ENCODE measurements at places on chromosomes 7 and 10.
A peak's percentile ranks its signal among the peaks of the same experiment; 100 is the strongest.

DNA sequence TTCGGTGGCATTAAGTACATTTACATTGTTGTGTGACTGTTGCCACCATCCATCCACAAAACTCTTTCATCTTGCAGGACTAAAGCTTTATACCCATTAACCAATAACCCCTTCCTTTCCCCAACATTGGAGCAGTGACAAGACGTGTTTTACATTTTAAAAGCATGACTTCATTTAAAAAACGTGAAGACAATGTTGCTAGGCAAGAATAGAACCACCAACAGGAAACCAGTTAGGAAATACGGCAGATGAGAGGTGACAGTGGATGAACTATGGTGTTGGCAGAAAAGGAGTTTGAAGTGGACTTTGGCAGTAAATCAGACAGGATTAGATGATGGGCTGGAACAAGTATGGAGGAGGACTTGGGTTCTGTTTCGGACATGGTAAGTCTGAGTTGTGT is 17.0 kb downstream of the TMEM236 start:
- no peak for DNase-seq

GRCh38 chr7:130341882-130342281 is 2.7 kb upstream of the CPA5 start:
- no peak for DNase-seq

- DNase-seq, result no peak
These were observed 153.1 kb upstream of the UNC5B start for GRCh38 chr10:71059054-71059818.

GRCh38 chr7:159140170-159140910 is 4.3 kb downstream of the VIPR2 start:
- no peak for DNase-seq

- DNase-seq, result no peak
These were observed 18.1 kb upstream of the HOXA13 start for GRCh38 chr7:27217951-27218350.

DNA sequence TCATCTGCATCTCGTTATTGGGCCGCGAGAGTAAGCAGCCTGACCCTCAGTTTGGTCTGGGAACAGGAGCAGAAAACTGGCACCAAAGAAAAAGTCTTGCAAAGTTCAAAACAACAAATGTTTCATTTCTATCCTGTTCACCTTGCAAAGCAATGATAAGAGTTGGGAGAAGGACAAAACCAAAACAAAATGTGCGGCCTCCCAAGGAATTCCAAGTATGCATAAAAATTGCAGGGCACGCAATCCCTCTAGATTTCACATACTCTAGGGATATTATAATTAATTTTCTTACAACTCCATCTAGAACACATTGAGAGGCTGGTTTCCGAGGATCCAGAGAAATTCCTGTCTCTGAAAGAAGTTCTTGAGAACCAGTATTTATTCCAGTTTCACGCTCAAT is 20.1 kb downstream of the CHUK start:
- DNase-seq, result no peak

DNA sequence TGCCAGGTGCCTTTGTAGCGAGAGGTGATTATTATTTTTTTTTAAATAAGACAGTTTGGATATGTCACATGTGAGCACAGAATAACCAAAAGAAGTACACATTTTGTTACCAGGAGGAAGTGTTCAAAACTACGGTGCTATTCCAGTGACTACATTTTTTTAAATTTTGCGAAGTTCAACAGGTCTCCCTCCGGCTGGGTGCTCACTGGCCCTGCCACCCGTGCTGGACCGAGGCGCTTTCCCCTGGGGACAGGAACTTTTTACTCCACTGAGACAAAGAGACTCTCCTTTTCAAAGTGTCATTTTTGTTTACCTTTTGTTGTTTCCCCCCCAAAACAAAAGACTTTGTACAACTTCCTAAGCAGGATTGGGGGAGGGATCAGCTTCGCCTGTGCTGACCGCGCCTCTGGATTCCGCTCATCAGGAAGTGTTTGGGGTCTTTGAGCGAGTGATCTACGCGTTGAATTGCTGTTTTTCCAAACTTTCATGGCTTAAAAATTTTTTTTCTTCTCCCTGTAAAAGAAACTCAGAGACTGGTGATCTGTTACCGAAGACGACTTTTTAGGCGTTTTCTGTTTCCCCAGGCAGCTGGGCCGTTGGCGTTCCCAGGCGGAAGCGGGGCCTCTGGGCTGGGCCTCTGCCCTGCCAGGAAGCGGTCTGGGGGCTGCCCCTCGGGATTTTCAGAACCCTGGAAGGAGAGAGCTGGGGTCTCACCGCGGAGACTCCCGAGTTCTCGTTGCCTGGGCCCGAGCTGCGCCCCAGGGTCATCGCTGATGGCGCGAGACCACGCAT is 7.2 kb downstream of the EN2 start:
- DNase-seq, result no peak

GRCh38 chr7:121178869-121179497 is 149.8 kb upstream of the WNT16 start:
- no peak for DNase-seq

- DNase-seq, result no peak
These were observed 76.6 kb downstream of the CYP26A1 start for GRCh38 chr10:93150289-93150688.

DNA sequence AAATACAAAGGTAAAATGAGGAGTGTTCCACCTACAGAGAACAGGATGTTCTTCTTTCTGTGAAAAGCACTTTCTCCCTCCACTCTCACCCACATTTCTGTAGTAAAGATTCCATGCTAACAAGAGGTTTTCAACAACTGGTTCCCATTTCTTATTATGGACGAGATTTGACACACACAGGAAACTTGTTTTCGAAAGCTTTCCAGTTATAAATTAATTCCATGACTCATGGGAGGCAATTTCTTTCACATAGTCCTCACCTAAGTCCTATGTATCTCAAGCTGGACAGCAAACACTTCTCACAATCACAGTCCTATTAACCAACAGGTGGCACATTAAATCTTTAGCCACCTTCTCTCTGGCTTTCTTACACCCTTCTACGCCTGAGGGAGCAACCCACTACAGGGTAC is 24.5 kb downstream of the RAPGEF5 start:
- DNase-seq, result no peak

DNA sequence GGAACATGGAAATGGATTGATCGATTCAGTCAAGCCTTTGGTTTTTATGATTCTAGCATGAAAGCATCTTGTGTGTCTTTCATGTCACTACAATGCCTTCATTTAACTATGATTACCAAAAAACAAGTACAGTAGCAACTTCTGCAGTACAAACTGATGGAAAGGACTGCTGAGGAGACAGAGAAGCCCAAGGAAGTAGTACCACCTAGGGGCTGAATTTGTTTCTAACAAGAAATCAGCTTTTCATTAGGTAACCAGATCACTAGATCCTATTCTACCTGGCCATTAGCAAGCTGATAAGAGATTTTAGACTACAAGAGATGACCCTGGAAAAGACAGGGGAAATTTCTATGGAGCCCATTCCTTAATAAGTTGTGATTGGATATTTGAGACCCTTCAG is 3.2 kb upstream of the IFIT1 start:
- peak; percentile 51 for DNase-seq

- DNase-seq, result no peak
These were observed 86.0 kb upstream of the ARID5B start for GRCh38 chr10:61815496-61815895.

DNA sequence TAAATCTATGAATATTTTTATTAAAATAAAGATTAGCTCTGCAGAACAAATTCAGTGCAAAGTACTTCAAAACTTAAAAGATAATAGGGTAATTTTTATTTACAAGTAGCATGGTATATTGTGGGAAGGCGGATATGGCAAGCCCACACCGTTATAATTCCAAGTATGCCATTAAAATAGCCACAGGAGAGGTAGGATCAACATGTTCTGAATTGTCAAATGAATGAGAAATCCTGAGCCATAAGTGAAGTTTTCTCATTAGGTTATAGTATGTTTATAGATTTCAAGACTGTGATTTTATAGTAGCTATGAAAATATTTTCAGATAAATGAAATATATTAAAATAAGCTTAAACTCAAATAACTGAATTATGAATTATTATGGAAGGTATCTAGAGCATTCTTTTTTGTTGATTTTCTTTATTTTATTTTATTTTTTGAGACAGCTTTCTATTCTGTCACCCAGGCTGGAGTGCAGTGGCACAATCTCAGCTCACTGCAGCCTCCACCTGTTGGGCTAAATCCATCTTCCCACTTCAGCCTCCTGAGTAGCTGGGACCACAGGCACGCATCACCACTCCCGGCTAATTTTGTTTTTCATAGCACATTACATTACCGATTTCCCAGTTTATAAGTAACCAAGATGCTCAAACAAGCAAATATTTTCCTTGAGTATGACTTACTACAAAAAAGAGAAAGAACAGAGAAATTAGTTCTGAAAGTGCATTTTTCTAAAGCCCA is 956.6 kb downstream of the GATA3 start:
- DNase-seq, result no peak

GRCh38 chr7:42575171-42575570 is 336.7 kb downstream of the C7orf25 start:
- no peak for DNase-seq

- DNase-seq, result no peak
These were observed 14.9 kb upstream of the ARPC1B start for GRCh38 chr7:99359465-99360154.

- no peak for DNase-seq
These were observed 65.5 kb upstream of the SH2B2 start for GRCh38 chr7:102220960-102221800.

DNA sequence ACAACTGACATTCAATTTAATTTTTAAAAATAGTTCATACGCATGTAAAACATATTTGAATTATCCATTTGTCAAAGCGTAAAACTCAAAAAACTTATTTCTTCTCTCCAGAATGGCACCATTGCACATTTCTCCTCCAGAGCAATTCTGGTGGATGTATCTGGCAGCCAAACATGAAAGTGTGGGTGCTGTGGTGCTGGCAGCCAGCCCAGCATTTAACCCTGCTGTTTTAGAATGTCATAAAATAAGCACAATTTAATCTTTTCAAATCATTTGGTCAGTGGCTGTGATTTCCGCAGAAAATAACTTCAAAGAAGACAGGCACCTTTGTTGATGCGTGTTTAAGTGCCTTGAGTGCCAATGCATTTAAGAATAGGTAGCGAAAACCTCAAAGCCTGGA is 302.7 kb upstream of the MEOX2 start:
- DNase-seq, result no peak

- no peak for DNase-seq
These were observed 283.3 kb downstream of the PHTF2 start for GRCh38 chr7:78081888-78082287.

GRCh38 chr10:50993771-50994251 is 80.5 kb upstream of the PRKG1 start:
- no peak for DNase-seq

DNA sequence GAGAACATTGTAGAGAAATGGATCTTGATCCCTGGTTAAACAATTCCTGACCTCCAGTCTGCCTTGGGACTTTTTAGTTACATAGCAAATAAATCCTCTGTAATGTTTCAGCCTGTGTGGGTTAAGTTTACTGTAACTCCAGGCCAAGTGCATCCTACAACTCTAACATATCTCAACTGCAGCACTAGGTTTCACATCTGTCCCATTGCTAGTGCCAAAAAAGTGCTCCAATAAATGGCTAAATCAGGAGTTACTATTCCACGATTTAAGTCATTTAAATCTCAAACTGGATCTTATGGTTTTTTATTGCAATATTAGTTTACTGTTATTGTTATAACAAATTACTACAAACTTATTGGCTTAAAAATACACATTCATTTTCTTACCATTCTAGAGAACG is 479.6 kb downstream of the GPAM start:
- DNase-seq, result no peak

DNA sequence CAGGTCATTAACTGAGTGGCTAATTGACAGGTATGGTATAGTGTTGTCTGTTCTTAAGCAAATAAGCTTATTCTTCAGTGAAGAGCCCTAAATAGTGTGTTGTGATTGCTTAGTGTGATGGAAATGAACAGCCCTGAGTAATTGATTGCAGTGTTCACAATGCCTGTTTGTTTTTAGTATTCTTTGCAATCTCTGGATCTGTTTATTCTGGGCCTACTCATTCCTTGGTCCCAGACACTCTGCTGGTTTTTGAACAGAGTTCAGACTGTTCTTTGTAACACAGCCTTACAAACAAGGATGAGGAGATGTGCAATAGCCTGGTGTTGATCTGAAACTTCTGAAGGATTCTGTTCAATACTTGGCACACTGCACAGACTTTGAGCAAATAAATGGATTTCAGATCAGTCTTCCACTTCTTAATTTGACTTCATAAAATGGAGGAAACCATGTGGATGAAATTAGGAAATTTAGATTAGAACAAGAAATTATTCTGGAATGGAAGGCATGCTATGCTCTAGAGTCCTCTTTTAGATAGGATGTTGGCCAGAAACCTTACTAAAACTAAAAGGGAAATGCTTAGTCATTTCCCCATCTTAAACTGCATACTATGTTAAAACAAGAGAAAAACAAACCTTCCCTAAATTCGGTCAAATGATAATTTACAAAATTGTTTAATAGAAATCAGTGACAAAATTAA is 444.2 kb upstream of the SEMA3D start:
- no peak for DNase-seq

GRCh38 chr7:138753610-138754009 is 44.2 kb upstream of the TMEM213 start:
- no peak for DNase-seq

DNA sequence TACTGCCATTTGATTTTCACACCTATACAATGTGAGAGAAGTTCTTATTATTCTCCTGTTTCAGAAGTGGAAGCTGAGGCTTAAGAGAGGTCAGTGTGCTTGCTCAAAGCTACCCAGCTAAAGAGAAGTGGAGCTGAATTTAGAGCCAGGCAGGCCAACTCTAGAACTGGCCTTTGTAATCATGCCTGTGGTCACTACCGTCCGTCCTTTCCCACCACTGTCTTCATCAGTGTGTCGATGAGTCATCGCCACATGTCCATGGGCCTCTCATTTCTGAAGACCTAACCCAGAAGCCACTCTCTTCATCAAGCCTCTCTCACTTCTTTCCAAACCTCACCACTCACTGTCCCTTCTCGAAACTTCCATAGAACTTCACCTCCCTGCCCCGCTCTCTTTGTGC is 237.8 kb downstream of the KIAA1217 start:
- no peak for DNase-seq

- DNase-seq, result no peak
These were observed 13.1 kb downstream of the LSM5 start for GRCh38 chr7:32476816-32477648.

GRCh38 chr7:82676777-82677463 is 233.3 kb upstream of the CACNA2D1 start:
- no peak for DNase-seq

DNA sequence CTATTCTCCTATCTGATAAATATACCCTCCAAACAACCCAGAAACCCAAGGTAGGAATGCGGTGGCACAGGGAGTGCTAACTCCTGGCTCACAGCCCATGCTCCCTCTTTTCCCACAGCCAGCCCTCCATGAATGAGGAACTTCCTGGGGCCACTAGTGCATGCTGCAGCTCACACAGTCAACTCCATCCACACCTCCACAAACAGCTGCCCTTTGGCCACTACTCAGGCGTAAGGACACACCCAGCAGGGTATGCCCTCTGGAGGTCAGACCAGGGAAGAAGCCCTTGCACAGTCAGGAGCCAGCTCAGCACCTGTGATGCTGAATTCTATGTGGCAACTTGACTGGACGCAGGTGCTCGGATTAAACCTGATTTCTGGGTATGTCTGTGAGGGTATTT is 85.2 kb upstream of the PIK3CG start:
- peak; percentile 32 for DNase-seq

All from RKO (cell line).